ENCODE measurements at places on chromosomes 13 and 19.

GRCh38 chr13:21336609-21337349 is 122.3 kb downstream of the ZDHHC20 start:
- ATAC-seq = no peak

DNA sequence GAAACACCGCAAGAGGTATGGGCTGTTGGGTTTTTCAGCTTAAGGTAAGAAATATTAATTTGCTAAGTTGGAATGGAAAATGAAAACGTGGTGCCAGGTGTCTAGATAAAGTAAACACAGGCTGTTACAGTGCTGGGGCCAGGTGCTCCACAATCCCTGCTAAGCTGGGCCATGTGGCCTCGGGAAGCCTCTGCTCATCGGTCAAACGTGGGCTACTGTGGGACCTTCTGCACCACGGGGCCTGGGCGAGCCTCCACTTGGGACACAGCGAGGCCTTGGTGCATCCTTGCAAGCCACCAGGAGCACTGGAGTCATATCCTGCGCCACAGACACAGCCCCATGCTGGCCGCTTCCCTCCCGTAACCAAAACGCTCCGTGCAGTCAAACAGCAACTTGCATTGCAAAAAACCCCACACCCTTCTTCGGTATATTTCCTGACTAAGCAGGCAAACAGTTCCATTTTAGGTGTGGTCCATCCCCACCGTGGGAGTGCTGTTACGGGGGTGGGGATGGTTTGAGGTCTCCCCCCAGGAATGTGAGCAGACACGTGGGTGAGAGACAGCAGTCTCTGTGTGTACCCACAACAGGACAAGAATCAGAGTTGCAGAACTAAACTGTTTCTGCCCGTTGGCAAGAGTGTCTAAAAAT is 96.3 kb upstream of the SOX1 start:
- no peak for ATAC-seq

DNA sequence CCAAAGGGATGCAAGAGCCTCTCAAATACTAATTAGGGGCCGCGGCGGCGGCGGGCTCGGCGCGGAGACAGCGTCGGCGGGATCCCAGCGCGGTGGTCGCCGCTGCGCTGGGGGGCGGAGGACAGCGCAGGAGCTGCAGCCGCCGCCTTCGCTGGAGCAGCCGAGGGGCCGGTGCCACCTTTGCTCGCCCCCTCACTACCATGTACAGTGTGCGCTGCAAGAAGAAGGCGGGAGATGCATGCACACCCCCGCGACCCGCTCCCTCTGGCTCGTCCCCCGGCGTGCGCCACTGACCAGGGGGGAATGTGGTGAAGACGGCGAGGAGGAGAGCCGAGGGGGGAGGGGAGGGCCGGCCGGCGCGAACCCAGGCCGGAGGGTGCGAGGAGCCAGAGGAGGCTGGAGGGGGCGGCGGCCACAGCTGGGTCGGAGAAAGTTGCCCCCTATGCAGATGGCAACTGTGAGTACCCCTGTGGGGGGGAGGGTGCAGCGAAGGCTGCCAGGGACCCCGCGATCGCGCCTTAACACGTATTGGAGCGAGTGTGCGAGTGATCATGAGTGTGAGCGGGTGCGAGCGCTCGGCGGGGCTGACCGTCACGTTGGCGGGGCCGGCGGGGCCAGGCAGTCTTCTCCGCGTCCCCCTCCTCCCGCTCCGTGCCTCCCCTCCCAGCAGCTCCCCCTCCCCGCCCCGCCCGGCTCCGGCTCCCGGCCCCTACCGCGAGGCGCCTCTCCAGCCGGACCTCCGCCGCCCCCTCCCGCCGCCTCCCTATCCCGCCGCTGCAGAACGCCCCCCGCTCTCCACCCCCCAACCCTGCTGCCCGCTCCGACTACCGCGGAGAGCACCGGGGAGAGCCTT is 808 bp downstream of the SLITRK5 start:
- no peak for ATAC-seq

DNA sequence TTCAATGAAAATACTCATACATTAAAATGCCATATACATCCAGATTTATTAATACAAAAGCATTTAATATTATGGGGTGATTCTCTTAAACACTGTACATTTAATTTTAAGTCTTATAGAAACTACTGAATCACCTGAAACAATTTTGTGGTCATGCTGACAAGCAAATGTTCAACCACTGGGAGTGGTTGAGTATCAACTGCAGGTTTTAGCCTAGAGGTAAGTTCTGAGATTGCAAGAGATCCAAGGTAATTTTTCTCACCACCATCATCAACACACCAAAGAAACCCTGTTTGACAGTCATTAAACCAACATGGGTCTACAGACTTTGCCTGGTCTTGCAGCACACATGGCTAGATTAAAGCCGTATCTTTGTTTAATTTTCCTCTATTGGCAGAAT is 196.3 kb downstream of the LHFPL6 start:
- ATAC-seq = no peak

- ATAC-seq = no peak
Measured at GRCh38 chr19:31353833-31354232, 4.6 kb upstream of the TSHZ3 start.

GRCh38 chr19:344625-345319 is at the start of gene MIER2:
Gene MIER2 (minus strand): TSS chr19:344796. CDS start chr19:344782, 14 bp downstream.
- ATAC-seq = peak; percentile 95

DNA sequence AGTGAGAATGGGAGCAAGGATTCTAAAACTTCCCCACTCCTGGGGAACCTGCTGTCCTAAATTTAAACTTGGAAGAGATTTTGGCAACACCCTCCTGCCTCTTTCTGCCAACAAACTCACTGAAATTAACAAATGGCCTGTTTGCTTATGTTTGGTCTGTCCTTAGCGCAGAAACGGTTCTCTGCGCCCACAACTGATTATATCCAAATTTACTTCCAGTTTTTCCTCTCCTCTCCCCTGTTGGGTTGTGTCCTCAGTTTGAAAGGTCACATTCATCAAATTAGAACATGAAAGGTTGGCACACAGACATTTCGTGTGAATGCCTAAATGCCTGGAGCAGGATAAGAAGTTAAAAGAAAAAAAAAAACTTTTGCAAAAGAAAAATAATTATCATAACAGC is 56.4 kb upstream of the MRI1 start:
- peak; percentile 16 for ATAC-seq

- ATAC-seq = no peak
Measured at GRCh38 chr13:39110518-39111097, 72.4 kb downstream of the NHLRC3 start.

DNA sequence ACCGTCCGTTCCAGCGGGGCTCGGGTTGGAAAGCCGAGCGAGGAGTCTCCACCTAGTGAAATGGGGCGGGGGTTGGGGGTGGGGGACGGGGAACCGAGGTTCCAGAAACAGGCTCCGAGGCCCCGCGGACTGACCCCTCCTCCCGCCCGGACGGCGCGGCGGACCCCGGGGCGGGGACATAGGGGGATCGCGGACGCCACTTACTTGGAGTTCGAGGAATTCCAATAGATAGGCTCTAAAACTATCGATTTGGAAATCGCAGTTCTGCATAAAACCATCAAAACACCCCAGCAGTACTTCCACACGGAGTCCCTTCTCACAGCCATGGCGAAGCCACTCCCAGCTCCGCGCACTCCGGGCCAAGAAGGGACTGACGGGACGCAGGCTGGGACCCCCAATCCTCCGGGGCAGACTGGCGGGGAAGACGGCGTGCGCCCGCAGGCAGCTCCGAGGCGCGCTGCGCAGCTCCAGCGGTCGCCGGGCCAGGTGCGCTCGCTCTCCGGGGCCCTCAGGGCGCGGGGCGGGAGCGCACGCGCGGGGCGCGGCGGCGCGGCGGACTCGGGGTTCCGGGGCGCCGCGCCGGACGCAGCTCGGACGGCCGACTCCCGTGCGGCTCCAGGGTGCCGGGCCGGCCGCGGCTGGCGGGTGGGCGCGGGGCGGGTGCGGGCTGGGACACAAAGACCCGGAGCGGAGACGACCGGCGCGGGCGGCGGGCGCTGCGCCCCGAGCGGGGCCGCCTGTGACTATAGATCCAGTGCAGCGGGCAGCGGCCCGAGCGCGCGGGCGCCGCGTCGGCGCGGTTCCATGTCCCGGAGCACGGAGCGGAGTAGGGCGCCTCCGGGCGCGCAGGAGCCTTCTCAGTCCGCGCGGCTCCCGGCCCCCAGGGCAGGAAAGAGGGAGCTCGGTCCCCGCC is 567 bp downstream of the EFNB2 start:
- ATAC-seq = peak; percentile 21

DNA sequence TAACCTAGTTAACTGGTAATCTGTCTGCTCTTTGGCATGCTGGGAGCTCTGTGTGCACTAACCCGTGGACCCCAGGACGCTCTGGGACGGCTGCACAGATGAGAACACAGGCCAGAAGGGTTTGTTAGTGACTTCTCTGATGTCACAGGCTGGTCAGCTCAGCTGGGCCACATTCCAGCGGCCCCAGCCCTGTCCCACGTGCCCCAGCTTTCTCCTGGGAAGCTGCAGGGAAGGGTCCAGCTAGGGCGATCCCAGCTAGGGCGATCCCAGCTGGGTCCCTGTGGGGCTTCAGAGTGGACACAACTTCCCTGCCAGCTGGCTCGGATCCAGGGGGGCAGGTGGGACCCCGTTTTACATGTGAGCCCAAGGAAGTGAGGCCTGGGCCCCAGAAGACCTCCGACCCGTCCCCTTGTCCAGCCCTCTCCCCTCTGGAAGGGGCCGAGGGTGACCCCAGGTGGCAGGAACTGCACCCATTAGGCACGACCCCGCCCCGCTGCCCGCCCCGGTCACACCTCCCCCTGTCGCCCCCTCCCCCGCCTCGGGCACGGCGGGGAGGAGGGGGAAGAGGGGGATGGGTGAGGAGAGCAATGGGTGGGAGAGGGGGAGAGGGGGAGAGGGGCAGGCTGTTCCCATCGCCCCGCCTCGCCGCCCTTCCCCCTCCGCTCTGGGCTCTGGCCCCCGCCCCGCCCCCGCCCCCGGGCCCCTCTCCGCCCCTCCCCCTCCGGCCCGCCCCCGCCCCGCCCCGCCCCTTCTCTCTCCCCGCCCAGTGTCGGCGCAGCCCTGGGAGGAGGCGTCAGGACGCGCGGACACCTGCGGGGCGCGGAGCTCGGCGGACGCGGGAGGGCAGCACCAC is 75.2 kb upstream of the MCF2L start:
- peak; percentile 22 for ATAC-seq

- no peak for ATAC-seq
Measured at GRCh38 chr13:80010286-80010831, 330.6 kb downstream of the SPRY2 start.

GRCh38 chr13:78881054-78881453 is 222.1 kb upstream of the OBI1 start:
- no peak for ATAC-seq

DNA sequence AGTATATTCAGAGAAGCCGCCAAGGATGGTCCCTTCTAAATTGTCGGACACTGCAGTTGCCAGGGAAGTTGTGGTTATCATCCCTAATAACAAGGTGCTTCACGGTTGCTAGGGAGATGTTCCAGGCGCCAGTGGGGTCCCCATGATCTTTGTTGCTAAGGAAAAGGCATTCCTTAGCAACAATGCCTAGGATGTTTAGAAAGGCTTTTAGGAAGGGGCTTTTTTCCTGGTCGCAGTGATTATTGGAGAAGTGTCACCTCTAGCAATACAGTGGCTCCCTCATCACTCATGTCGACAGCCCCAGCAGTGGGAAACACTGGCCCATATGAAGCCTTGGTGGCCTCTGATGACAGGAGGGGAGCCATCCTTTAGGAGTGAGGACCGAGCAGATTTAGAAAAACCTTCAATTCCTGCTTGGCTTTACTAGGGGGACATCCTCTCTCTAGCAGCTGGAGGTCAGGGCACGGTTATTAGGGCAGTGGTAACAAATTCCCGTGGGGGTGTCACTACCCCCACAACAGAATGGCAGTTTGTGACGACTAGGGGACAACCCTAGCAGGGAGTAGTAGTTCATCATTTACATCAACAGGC is 6.4 kb upstream of the TMC4 start:
- ATAC-seq = no peak

GRCh38 chr13:39200249-39200910 is 162.1 kb downstream of the NHLRC3 start:
- no peak for ATAC-seq

DNA sequence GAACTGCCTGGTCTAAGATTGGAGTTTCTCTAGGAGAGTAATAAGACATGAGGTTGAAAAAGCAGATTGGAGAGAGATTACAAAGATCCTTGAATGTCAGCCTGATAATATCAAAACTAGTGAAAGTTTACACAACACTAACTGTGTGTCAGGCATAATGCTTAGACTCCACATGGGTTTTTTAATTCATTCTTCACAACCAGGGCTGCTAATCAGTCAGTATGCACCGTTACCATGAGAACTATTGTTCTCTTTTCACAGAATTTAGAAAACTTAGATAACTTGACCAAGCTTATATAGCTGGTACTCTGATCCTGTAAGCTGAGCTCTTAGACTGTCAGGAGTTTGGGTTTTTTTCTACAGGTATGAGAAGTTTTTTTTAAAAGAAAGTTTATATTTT is 46.6 kb upstream of the TSC22D1 start:
- no peak for ATAC-seq

DNA sequence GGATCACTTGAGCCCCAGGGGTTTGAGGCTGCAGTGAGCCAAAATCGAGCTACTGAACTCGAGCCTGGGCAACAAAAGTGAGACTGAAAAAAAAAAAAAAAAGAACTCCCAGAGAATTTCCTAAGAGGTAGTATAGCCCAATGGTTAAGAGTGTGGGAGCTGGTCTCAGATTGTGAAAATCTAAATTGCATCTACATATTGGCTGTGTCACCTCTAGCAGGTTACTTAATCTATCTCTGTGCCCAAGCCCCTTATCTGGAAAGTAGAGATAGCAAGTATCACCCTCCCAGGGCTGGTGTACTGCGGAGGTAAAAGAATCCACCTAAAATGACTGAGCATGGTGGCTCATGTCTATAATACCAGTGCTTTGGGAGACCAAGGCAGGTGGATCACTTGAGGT is 3.7 kb upstream of the PLAUR start:
- no peak for ATAC-seq

- ATAC-seq = no peak
Measured at GRCh38 chr13:26480246-26480855, 77.1 kb upstream of the WASF3 start.

Data from gastroesophageal sphincter (tissue), 4 donors.